NCI-H774 (cell line): ENCODE measurements at places on chromosomes 3 and 15.

DNA sequence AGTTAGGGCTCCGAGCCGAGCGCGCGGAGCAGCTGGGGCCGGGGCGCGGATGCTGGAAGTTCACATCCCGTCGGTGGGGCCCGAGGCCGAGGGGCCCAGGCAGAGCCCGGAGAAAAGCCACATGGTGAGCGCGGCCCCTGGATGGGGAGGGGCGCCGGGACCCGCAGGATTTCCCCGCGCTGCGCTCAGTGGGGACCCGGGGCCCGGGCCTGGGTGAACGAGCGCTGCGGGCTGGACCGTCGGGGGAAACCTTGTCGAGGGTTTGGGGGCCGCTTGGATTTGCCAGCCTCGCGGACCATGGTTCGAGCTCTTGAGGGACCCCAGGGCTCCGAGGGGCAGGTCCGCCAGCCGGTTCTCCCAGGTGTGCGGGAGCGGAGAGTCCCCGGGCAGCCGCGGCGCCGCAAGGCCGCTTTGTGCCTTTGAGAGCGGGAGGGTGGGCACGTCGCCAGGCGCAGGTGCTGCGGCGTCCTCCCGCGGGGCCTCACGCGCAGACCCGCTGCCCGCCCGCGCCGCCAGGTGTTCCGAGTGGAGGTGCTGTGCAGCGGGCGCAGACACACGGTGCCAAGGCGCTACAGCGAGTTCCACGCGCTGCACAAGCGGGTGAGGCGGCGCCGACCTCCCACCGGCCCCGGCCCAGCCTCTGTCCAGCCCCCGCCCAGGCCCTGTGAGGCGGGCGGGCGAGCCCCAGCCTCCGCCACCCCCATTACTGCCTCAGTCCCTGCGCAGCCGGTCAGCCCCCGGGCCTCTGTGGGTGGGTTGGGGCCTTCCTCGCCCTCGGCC, at the start of gene SNX22:
TSS of gene SNX22 (plus strand) at position 5 of the 780 bp plus-strand sequence. CDS start at position 50, 45 bp downstream.
- no peak for DNase-seq

DNA sequence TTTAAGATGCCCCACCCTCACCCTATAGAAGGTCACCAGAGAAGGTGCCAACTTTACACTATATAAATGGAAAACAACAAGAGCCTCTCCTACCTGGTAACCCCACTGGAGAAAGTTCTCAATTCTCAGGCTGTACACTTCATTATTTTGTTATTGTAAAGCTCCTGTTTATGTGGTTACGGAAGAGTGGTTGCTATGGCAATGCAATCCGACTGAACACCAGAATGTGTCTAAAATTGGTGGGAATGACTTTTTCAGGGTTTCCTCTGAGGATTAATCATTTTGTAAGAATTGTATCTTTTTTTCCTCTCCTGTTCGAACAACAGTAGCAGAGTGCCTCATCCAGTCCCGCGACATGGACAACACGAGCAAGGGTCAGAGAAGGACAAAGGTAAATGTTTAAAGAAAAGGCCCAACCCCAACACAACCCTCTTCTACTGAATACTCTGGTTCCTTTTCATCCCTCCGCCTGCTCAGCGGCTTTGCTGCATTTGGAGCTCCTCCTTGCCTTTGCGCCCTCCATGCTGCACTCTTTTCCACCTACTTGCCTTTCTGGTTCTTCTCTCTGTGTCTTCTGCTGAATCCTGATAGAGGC, 45.3 kb downstream of the DGKG start:
- no peak for DNase-seq

DNA sequence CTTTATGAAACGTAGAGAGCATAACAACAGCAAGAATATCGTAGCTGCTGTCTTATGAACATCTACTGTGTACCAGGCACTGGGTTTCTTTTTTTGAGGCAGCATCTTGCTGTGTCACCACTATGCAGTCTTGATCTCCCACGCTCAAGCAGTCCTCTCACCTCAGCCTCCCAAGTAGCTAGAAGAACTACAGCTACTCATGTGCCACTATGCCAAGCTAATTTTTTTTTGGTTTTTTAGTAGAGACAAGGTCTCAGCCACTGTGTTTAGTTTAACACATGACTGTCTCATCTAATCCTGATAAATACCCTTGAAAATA, 129.9 kb downstream of the VGLL4 start:
- no peak for DNase-seq

GRCh38 chr15:75063338-75063737, 39.9 kb downstream of the PPCDC start:
- no peak for DNase-seq

GRCh38 chr3:55427739-55428138, 59.4 kb downstream of the WNT5A start:
- no peak for DNase-seq

DNA sequence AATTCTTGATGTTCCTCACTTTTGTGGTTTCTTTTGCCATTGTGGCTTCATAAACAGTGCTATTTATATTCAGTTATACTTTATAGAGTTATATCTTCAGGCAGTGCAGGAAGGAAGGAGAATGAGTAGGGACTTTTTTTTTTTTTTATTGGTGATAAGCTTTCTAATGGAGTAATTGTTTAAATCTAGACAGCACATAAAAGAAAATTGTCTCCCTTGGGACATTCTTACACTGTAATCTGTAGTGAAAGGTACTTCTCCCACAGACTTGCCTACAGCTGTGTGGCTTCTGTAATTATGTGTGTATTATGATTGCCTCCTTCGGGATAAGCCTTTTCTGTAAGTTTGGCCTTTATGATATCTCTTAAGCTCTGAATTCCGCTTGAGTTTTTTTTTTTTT, 41.6 kb downstream of the WDR76 start:
- no peak for DNase-seq

- DNase-seq: no peak
Measured at GRCh38 chr3:23152989-23153388, 50.1 kb upstream of the UBE2E2 start.

DNA sequence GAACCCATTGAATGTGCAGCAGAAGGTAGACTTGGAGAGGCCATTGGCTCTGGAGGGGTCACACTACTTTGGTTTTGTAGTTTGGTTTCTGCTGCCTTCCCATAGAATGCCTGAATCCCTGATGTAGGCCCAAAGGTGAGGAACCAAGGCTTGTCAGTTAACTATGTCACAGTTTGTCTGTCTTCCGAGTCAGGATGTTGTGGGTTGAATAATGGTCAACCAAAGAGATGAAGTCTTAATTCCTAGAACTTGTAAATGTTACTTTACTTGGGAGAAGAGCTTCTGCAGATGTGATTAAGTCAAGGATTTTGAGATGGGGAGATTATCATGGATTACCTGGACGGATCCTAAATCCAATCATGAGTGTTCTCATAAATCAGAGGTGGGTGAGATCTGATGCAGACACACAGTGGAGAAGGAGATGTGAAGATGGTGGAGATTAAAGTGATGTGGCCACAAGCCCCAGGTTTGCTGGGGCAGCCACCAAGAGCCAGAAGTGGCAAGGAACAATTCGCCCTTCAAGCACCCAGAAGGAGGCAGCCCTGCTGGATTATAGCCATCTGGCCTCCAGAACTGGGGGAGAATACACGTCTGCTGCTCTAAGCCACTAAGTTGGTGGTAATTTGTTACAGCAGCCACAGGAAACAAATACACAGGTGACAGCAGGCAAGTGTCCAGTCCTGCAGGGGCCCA, 2.3 kb upstream of the CCR8 start:
- DNase-seq: no peak

- no peak for DNase-seq
Measured at GRCh38 chr3:127970966-127971592, 56.0 kb downstream of the KBTBD12 start.

- no peak for DNase-seq
Measured at GRCh38 chr3:42844412-42844713, 31.3 kb downstream of the CYP8B1 start.

DNA sequence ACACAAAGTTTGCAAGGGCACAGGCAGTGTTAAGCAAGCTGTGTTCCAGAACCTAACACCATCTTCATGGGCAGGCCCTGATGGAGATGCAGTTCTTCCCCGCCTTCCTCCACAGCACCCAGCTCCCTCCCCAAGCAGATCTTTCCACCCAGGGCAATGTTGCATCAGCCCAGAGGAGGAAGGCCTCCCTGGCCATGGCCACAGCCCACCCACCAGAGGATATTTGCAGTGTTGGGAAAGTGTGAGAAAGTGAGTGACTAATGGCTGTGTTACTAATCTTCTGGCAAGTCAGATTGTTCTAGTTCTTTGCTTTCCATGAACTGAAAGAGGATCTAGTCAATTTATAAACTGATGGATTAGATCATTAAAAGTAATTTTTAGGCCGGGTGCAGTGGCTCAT, 42.0 kb upstream of the ATP10A start:
- DNase-seq: no peak

DNA sequence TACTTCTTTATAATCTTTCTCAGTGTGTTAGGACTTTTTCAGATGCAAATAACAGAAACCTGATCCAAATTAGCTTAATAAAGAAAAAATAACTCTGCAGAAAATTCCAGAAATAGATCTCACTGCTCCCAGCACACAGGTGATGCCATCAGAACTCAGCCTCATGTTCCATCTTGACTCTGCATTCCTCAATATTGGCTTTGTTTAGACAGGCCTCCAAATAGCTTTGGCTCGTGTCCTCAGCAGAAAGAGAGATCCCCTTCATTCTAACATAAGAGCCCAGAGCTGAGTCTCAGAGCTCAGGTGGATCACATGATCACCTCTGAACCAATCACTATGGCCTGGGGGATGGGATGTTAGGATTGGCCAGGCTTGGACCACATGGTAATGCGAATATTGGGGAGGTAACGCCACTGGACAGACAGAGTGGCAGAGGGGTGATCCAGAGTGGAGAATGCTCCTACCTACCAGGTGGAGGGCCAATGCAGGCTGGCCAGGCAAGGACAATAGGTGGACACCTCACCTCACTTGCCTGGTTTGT, 46.6 kb upstream of the TBC1D21 start:
- DNase-seq: no peak

GRCh38 chr3:138172625-138173024, 2.1 kb downstream of the DBR1 start:
- no peak for DNase-seq

- DNase-seq: no peak
Measured at GRCh38 chr3:71789922-71790321, 5.0 kb upstream of the PROK2 start.

DNA sequence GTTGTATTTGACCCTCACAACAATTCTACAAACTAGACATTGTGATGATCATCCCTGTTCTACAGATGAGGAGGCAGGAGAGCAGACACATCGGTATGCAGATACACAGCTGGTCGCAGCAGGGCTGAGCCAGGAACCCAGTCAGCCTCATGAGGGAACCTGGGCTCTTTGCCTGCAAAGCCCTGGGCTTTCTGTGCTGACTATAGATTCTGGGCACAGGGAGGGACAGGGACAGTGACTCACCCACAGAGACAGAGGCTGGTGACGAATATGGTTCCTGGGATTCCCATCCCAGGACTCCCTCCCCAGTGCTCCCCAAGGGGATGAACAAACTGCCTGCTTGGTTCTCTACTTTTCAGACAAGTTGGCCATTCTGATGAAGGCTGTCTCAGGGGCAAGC, 3.8 kb upstream of the CAMP start:
- DNase-seq: no peak

DNA sequence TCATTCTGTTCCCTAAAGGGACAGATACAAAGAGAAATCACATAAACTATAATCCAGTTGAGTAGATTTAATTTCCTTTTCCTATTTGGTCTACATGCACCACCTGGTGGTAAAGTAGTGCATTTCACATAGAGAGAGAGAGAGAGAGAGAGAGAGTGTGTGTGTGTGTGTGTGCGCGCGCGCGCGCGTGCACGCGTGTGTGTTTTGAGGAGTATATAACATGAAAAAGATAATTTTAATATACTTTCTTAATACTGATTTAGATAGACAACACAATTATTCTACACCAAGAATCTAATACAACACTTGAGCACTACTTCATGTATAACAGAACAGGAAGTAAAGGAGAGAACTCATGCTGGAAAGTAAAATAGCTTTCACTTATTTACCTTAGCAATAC, 1.1 kb upstream of the FGF7 start:
- no peak for DNase-seq

- DNase-seq: no peak
Measured at GRCh38 chr15:101573951-101574350, 78.2 kb downstream of the TM2D3 start.

DNA sequence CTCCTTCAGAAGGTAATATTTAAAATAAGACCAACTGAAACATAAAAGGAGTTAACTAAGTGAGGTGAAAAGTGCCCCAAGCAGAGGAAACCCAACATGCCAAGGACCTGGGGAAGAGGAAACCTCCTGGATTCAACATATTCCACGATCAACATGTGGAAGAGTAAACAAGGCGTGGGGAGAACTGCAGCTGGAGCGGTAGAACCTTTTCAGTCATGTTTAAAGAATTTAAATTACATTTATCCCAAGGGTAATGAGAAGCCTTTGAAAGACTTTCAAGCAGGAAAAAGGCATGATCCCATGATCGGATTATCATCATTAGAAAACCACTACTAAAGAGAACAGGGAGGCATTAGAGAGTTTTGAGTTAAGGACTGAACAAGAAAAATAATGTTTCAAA, 330.7 kb downstream of the FHIT start:
- no peak for DNase-seq

- DNase-seq: no peak
Measured at GRCh38 chr3:21750831-21751391, at the start of gene ZNF385D. Gene ZNF385D, minus strand, starts transcription at chr3:21751210. Its CDS starts 294 bp downstream, at chr3:21750916.

DNA sequence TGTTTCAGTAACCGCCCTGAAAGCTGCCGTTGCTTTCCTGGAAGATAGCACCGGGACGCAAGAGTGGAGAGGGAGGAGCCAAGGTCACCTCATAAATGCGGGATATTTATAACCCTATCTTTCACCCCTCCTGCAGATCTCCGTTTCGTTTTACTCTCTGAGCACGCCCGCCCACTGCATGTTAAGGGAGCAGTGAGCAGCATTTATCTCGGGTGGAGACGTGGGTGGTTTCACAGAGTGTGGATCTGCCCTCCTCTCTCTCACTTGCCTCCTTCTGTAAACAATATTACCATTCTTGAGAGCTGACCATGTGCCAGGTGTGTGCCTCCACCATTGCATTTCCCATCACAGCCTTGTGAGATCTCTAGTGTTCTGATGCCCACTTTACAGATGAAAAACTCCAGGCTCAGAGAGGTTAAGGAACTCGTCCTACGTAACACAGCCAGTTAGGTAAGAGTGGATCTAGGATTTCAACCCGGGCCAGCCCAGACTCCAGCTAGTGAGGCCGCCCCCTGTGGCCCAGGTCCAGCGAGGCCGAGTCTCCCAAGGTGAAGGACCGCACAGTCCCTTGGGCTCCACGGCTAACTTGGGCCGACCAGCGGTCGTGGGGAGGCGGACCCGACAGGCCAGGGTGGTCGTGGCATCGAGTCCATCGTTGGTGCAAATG, 16.9 kb upstream of the SEMA4B start:
- peak; percentile 67 for DNase-seq

GRCh38 chr3:172270557-172271166, 177.6 kb downstream of the GHSR start:
- DNase-seq: no peak

GRCh38 chr15:40029979-40030893, 8.7 kb downstream of the SRP14 start:
- no peak for DNase-seq

DNA sequence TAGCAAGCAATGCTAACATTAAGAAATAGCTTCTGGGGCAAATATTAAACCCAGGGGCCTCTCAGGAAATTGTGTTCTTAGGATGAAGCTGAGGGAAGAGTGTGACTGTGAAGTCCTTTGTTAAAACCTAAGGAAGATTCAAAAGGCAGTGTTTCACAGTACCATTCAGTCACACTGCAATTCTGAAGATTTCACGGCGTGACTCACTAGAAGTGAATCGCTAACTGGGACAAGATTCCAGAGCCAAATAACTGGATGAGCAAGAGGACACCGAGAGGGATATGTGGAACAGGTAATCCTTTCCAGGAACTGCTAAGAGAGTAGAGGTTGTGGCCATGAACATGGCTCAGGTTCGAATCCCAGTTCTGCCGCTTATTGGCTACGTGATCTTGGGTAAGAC, 61.8 kb upstream of the SMAD3 start:
- no peak for DNase-seq

- DNase-seq: no peak
Measured at GRCh38 chr3:64422192-64422591, 196.9 kb upstream of the PRICKLE2 start.
